ENCODE measurements at places on chromosomes 3 and 15.

GRCh38 chr3:112973325-112974177 lies 1.4 kb downstream of the CD200R1 start:
- DNase-seq: peak; percentile 22

GRCh38 chr15:78689626-78690025 lies 48.6 kb upstream of the CHRNB4 start:
- no peak for DNase-seq

GRCh38 chr15:50813089-50813488 lies 47.6 kb upstream of the SPPL2A start:
- DNase-seq: no peak

GRCh38 chr15:83036253-83036652 lies 24.8 kb upstream of the C15orf40 start:
- no peak for DNase-seq

GRCh38 chr3:98647197-98647596 lies 53.8 kb upstream of the CPOX start:
- DNase-seq: no peak

GRCh38 chr3:179151474-179151873 lies 3.3 kb downstream of the PIK3CA start:
- DNase-seq: no peak

DNA sequence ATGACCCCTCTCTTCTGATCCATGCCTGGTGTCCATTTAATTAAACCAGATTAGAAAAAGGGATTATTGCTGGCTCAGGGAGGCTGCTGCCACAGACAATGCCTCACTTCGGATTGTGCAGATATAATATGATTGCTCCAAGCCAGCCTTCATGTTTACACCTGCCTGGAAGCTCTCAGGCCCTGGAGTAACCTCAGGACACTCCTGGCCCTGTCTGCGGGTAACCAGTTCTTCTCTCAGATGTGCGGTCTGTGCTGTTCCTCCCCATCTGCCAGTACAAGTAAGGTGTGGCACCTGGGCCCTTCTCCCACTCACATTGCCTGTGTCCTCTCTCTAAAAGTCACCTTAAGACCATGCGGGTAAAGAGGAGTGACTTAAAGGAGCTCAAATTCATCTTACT lies 8.8 kb upstream of the GOLGA8J start:
- DNase-seq: no peak

GRCh38 chr3:124730941-124731297 lies 667 bp downstream of the UMPS start:
- DNase-seq: peak; percentile 22

DNA sequence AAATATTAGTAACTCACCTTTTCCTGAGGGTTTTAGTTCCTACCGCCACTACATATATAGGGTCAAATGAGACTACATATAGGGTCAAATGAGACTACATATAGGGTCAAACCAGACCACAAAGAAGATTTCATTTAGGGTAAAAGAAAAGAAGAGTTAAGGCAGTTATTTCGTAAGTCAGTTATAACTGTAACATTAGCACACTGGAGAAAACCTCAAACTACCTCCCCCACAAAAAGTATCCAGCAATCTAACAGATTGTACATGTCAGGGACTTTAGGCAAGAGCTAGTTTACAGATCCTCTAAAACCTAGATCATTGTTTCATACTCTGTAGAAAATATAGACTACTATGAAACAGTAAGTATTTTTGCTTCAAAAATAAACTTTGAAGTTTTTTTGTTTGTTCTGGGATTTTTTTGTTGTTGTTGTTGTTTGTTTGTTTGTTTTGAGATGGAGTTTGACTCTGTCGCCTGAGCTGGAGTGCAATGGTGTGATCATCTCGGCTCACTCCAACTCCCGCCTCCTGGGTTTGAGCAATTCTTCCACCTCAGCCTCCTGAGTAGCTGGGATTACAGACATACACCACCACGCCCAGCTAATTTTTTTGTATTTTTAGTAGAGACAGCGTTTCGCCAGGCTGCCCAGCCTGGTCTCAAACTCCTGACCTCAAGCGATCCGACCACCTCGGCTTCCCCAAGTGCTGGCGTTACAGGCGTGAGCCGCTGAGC lies 92.4 kb upstream of the CGNL1 start:
- DNase-seq: peak; percentile 92

- no peak for DNase-seq
Measured at GRCh38 chr3:124053871-124054270, 61.9 kb upstream of the ROPN1 start.

GRCh38 chr15:67244971-67245478 lies 9.4 kb downstream of the AAGAB start:
- DNase-seq: no peak

DNA sequence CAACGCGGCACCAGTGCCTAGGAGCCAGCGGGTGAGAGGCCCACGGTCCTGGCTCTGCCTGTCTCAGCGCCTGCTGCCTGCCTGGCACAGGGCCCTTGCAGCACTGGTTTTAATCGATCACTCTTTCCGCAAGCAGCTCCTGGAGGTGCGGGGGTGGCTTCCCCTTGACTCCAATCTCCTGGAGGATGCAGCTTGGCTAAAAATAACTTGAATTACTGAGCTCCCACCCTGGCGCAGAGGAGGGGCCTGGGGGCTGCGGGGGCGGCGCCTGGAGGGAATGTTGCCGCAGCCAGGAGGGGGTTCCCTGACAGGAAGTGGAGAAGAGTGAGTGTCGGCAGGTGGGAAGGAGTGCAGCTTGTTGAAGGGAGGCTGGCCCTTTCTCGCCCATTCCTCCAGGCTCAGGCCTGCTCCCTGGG lies 9.9 kb upstream of the RPL29 start:
- DNase-seq: no peak

DNA sequence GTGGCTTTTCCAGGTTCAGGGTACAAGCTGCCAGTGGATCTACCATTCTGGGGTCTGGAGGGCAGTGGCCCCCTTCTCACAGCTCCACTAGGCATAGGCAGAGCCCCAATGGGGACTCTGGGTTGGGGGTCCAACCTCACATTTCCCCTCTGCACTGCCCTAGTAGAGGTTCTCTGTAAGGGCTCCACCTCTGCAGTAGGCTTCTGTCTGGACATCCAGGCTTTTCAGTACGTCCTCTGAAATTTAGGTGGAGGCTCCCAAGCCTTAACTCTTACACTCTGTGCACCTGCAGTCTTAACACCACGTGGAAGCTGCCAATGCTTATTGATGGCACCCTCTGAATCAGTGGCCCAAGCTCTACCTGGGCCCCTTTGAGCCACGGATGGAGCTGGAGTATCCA lies 22.5 kb upstream of the TM4SF4 start:
- no peak for DNase-seq

DNA sequence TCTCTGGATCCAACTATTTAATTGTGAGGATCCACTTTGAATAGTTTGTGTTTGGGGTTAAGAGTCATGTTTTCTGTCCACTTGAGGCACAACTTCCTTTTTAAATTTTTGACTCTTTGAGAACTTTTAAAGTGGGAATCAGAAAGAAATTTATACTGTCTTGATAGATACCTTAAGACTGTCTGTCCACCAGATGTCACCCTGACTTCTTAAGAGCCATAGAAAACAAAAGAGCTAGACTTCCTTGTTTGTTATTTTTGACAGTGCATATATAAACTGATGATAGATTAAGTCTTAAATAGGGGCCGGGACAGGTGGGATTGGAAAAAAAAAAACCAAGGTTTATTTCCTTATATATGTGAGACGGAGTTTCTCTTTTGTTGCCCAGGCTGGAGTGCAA lies 52.1 kb upstream of the WDR72 start:
- DNase-seq: peak; percentile 30

GRCh38 chr15:80034629-80035028 lies 24.8 kb upstream of the ZFAND6 start:
- DNase-seq: no peak

GRCh38 chr3:139353920-139354556 lies 10.2 kb downstream of the MRPS22 start:
- peak; percentile 58 for DNase-seq

GRCh38 chr3:128009952-128010846 lies 42.0 kb upstream of the SEC61A1 start:
- no peak for DNase-seq

DNA sequence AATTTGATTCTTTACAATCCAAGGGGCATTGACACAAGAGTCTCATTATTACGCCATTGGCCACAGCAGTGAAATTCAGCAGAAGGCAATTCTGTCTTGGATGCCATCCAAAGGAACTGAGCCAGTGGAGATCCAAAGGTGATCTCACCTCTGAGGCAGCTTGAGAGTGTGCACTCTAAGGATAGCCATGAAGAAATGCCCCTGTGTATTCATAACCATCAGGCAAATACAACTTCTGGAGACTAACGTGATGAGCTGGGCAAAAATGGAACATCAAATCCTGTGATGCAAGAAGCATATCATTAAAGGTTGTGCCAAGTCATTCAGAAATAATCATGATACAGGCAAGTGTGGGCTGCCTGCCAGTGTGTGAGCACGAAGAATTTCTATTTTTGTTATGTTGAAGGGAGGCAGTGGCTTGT lies 41.4 kb downstream of the ROBO2 start:
- DNase-seq: no peak

Data from NB4 (cell line).